HL-60 (cell line): ENCODE measurements at places on chromosomes 16 and 17.

DNA sequence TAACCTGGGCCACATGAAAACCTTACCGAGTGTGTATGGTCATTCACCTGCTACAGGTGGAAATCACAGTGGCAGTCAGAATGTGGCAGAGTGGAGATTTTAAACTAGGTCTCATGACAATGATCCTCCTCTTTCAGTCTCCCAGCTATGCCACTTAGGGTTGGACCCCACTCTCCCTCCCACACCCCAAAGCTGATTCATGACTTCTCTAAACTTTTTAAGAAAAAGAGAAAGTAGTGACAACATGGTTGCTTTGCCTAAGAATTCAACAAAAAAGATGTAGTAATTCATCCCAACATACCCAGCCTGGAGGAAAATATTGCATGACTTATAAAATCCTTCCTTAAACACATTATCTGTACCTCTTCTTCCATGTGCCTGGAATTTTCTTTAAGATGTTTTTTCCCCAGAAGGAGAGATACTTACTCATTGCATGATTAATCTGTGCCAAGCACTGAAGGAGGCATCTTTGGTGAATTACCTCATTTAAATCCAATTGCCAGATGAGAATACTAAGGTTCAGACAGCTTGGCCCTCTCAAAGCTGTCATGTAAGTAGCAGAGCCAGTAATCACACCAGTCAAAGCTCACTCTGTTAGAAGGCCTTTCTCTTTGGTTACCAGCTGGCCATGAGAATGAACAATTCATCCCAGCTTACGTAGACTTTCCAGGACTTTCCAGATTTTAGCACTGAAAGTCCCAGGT lies 119.9 kb downstream of the COPRS start:
- DNase-seq: no peak

GRCh38 chr17:65143889-65144604 lies 6.9 kb downstream of the RGS9 start:
- DNase-seq: no peak

DNA sequence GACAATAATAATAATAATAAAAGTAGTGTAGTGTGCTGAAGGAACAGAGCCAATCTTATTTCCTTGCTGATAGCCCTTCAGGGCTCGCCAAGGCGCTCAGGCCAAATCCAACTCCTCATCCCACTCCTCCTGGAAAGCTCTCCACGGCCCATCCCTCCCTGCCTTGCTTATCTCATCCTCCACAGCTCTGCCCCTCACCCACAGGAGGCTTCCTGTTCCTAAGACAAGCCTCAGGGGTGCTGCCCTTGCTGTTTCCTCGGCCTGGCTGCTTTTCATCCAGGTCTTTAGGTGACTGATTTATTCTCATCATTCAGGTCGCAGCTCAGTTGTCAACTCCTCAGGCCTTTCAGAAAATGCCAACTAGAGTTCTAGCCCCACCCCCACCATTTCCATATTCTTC lies 11.2 kb downstream of the GTF3C1 start:
- DNase-seq: no peak

DNA sequence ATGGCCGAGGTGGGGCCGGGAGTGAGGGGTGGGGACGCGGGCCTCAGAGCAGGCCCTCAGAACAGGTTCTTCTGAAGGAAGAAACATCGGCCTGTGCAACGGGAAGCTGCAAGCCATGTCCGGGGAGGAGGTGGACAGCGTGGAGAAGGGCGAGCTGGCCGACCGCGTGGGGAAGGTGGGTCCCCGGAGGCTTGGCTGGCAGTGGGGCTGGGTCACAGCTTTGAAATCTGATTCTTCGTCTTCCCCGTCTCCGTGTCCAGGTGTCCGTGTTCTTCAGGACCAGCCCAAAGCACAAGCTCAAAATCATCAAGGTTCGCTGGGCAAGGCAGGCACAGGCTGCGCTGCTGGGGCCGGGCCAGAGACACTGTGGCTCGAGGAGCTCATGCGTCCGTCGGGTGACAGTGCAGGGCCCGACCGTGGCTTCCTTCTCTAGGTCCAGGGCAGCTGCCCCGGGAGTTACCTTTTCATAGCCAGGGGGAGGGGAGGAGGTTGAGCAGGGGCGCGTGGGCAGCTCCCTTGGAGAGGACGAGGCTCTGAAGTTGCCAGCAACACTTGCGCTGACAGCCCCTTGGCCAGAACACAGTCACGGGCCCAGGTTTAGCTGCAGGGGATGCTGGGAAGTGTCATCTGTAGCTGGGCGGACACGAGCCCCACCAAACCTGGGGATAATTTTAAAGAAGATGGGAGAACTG lies 51.3 kb downstream of the MEAK7 start:
- DNase-seq: no peak

GRCh38 chr16:73383195-73383987 lies 335.5 kb upstream of the ZFHX3 start:
- no peak for DNase-seq

DNA sequence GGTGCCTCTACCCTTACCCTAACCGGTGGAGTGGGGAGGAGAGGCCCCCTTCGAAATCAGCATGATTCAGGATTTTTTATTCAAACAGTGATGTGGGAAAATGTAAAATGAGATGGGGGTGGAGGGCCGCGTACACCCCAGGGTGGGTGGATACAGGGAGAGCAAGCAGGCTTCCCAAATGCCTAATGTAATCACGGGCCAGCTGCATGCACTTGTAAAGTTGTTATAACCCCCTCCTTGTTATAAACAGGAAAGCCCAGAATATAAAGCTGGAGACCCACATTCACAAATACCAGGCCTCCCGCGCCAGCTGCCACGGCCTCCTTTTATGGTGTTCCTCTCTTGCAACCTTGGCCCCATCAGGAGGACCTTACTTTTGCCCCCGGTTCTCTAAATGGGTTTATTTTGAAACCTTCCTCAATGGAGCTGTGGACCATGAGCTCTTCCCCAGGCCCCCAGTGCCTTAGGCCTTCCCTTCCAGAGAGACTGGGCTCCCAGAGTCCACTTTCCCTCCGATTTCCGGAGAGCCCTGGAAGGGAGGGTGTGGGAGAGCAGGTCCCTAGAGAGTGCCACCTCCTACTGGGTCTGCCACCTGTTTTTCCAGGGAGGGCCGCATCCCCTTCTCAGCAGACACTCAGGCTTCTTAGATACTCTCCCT lies 906 bp upstream of the FOXL1 start:
- no peak for DNase-seq

DNA sequence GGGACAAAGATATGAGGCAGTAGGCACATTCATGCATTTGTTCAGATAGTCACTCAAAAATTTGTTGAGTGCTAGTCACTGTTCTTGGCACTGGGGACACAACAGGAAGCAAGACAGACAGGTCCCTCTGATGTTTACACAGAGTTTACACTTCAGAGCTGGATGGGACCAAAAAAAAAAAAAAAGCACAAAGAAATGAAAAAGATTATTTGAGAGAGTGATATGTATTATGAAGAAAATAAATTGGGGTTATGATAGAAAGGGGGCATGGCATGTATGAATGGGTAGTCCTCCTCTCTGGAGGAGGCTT lies 3.5 kb upstream of the YPEL2 start:
- no peak for DNase-seq

GRCh38 chr16:54284931-54285413 lies 1.6 kb downstream of the IRX3 start:
- DNase-seq: no peak

DNA sequence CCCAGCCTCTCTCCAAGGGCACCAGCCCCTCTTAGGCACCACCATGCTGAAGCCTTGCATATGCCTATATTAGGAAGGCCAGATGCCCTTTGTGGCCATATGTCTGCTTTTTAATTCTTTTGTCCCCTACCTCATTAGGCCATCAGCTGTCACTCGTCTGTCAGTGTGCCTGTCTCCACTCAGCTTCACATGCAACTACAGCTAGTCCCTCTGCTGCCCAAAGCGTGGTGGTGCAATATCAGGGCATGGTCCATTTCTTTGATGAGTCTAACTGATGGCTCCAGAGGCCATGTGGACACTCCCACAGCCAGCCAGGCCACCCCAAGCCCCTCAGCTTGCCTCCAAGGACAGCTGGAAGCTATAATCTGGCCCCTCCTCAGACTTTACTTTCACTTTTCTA lies 36.3 kb downstream of the MYO18A start:
- DNase-seq: no peak

- no peak for DNase-seq
These were observed 1.2 kb upstream of the CYB5B start for GRCh38 chr16:69423189-69423588.

DNA sequence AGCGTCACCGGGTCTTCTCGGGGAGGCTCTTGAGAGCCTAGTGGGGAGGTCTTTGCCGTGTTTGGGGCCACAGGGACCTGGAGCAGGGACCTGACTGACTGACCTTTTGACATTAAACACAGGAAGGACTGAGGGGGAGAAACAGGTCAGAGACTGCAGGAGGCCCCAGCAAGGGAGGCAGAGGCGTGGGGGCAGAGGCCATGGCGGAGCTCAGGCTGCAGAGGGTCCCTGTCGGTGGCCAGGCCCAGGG lies 41.6 kb upstream of the GSE1 start:
- DNase-seq: no peak
